ENCODE measurements at places on chromosomes 6 and 20. TPM values are rescaled to one million over a fixed set of nuclear protein-coding genes. Genes with fewer than 3 reads are reported as not detected.

DNA sequence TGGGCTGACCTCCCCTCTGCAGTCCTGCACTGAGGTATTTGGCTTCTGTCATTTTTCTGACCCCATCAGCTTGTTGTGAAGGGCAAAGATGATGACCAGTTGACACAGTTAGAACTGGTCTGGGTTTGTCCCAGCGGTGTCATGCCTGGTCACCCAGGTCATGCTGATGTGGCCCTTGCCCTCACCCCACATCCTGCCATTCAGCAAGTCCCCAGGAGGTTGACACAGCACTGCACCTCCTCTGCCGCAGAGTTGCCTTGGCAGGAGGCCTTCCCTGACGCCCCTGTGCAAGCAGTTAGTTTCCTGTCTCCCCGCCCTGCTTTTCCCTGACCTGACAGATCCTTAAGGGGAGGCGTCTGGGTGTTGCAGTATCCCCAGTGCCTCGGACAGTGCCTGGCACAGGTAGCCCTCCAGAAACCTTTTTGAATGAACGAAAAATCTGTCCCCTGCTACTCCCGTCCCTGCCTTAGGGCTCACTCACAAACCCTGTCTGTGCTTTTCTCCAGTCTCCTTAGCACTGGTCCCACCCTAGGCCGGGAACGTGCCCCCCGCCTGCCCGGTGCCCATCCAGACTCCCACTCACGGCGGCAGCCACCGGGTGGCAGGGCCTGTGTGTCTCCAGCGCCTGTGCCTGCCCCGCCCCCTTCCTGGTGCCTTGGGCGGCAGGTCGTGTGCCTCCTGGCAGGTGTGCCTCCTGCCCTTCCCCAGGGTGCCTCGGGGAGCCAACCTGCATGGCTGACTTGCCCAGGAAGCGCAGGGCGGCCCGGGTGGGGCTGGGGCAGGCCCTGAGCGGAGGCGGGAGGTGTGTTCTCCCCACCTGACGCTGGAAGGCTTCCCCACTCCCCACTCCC, 146.3 kb upstream of the RNF24 start:
- DNase-seq, result peak; percentile 56

- no peak for DNase-seq
Observed at GRCh38 chr6:169571123-169571962, 130.5 kb downstream of the WDR27 start.

DNA sequence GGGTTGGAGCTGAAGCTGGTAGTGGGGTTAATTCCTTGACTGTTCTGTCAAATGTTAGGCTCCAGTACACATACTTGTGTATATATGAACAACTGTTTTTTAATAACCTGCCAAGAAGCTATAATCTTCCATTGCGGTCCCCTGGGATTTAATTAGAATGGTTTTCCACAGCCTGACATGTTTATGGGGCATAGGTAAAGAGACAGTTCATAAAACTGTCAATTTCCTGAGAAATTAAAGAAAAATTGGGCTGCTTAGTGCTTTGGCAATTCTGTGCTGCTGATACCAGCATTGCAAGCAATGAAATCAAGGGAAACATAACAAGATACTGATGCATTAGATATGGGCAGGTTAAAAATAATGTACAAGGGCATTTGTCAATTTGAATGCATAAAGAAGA, 314.1 kb upstream of the SLC35B3 start:
- DNase-seq, result no peak

GRCh38 chr6:129453073-129453472, 256.9 kb downstream of the ARHGAP18 start:
- no peak for DNase-seq

DNA sequence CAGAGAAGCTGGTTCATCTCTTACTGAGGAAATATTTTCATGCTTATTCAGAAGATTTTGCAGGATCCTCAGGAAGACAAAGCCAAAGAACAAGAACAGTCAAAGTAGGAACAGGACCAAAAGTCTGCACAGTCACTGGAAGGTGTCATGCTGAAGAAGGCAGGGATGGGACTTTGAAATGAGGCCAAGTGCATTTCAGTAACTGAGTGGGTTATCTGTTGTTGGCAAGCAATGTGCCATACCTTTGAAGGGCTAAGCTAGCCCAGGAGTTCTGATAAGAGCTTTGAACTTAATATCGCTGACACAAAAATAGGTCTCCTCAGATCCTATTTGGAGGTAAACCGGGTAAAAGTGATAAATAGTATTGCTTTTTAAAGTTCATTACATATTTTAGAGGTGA, 31.5 kb downstream of the SLC16A10 start:
- DNase-seq, result no peak

DNA sequence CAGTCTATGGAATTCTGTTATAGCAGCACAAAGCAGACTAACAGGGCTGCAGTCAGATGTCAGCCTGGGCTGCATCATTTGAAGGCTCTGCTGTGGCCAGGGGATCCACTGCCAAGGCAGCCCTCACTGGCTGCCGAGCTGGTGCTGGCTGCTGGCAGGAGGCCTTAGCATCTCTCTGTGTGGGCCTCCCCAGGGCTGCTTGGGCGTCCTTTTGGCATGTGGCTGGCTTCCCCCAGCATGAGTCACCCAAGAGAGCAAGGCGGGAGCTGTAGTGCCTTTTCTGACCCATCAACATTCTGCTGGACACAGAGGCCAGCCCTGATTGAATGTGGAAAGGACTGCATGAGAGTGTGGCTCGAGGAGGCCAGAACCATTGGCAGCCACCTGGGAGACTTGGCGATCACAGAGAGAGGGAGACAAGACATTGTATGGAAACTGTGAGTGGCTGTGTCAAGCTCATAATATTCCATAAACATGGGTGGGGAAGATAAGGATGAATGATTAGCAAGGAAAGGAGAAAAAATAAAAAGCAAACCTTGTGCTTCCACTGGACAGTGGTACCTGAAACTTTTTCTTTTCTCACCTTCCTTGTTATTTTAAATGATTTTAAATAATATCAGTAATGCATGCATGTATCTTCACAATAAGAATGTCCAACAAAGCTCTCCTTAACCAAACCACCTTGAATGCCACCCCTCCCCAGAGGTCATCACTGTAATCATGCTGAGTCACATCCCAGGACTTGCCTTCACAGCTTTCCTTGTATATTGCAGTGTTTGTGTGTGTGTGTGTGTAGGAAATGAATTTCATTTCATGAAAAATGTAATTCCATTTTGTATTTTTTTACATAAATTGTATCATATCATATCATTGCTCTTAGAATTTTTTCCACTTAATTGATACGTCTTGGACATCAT, 55.0 kb upstream of the VSX1 start:
- DNase-seq, result peak; percentile 59

- DNase-seq, result no peak
Observed at GRCh38 chr20:47493963-47494293, 7.8 kb upstream of the NCOA3 start.

The TRIM10 gene
- 0.67 TPM for total RNA-seq

The POM121L2 gene
- not detected for total RNA-seq

The NDUFAF5 gene
- 7.0 TPM for total RNA-seq

The OR2B6 gene
- total RNA-seq, result not detected
